Activated CD4-positive, alpha-beta T cell treated with anti-CD3 and anti-CD28 coated beads, Interleukin-2, amount 10 ng/mL, durations not matched to agents 7 days and 5 days (primary cell): ENCODE measurements at places on chromosomes 5 and 9. TPM values are rescaled to one million over a fixed set of nuclear protein-coding genes. Genes with fewer than 3 reads are reported as not detected.

- H3K4me1 ChIP-seq, result peaks cover 30% of the 10 kb centered on the region
- H3K27ac ChIP-seq, result no peak overlapping the region
- DNase-seq, result no peak
Measured at GRCh38 chr9:15289603-15290002, 17.4 kb downstream of the TTC39B start.

DNA sequence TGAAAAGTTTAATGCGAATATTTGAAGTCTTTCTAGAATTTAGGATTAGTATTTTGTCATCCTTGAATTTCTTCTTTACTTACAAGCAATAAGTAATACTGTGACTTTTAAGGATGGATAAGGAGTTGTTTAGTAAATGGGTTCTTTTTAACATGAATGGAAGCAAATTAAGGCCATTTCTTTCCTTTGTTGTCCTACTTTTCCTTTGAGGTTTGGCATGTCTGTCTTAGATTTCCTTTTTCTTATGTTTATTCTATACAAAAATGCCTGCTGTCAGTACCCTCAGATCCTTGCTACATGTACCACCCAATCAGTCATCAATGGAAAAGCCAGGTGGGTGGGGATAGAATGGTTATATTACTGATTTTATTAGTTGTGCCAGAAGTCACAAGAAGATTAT, 10.2 kb downstream of the STX17 start:
- H3K27ac ChIP-seq, result no peak overlapping the region
- DNase-seq, result no peak
- H3K36me3 ChIP-seq, result peaks cover 60% of the 10 kb centered on the region
- no peaks in the 10 kb centered on the region for H3K27me3 ChIP-seq

DNA sequence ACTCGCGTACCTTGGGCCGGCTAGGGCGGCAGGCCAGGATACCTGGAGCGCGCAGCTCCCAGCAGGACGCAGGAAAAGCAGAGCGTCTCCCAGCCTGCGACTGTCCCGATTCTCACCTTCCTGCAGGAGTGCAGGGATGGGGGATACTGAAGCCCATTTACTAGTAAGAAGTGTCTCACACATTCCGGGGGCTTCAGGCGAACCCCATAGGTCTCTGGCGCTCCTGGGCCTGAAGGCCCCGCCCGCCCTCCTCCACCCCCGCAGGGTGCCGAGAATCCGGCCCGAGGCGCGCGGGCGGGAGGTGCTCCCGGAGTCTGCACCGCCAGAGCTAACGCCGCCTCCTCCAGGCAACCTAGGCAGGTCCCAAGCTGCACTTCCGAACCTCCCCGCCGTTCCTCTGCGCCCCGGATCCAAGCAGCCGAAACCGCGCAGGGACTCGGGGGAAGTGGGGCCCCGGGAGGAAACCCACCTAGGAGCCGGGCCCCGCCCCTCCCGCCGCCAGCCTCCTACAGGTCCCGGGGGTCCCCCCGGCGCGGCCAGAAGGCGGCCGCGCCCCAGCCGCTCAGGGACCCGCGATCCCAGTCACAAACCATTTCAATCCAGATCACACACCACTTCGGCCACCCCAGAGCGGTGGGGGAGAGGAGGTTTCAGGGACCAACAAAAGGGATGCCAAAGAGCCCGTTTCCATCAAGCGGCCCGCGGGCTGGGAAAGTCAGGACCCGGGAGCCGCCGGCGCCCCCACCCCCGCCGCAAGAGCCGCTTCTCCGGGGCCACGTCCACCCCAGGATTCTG, 1.2 kb downstream of the ROR2 start:
- no peak overlapping the region for H3K27ac ChIP-seq
- peaks cover 76% of the 10 kb centered on the region for H3K27me3 ChIP-seq
- peak; percentile 22 for DNase-seq
- H3K4me3 ChIP-seq, result no peak overlapping the region

DNA sequence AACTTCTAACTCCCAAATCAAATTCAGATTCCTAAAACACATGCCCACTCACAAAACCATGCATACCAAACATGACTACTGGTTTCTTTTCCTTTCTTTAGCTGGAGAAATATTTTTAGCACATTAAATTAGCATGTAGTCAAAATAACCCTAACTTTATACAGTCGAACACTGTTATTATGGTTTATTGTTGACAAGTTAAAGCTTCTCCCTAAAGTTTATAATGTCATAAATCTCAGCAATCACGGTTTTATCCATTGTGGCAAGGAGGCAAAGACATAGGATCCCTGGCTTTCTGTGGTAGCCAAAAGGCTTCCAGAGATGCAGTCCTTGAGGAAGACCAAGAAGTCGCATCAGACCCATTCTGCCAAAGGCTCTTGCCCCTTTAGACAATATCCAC, 27.5 kb downstream of the ARL15 start:
- H3K27ac ChIP-seq, result no peak overlapping the region
- no peak overlapping the region for H3K4me3 ChIP-seq
- no peaks in the 10 kb centered on the region for H3K4me1 ChIP-seq
- peaks cover 9% of the 10 kb centered on the region for H3K36me3 ChIP-seq
- no peaks in the 10 kb centered on the region for H3K27me3 ChIP-seq

Gene TAF11L3
- not detected for total RNA-seq

Gene PHYHD1
- 2.2 TPM for total RNA-seq

Gene CDHR2
- 1.3 TPM for total RNA-seq

Gene CD14
- total RNA-seq, result 0.37 TPM

Gene CDH18
- total RNA-seq, result not detected

Gene PLPP7
- 0.21 TPM for total RNA-seq

Gene ZNF354B
- 16.9 TPM for total RNA-seq

Gene CCNH
- total RNA-seq, result 43.1 TPM
